AG08395 (cell line): ENCODE measurements at places on chromosomes 5 and 9.
A peak's percentile ranks its signal among the peaks of the same experiment; 100 is the strongest.

DNA sequence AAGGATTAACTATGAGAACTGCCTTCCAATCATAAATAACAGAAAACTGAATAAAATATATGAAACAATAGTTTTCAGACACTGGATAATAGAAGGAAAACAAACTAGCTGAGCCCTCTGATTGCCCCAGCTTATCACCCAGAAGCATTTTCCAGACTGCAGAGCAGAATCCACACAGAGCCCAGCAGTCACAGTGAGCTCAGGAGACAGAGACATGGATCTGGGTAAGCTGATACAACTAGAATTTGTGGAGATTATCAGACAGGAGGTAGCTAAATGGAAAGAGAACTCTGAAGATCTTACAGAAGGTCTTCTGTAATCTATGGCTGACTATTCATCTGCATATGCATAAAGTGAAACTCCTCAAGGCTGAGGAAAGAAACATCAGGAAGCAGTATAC lies 128.8 kb downstream of the NR2F1-AS1 start:
- no peak for DNase-seq

GRCh38 chr5:96538808-96539250 lies 105.8 kb upstream of the PCSK1 start:
- no peak for DNase-seq

- no peak for DNase-seq
Observed at GRCh38 chr5:96986450-96986849, 50.6 kb downstream of the LNPEP start.

DNA sequence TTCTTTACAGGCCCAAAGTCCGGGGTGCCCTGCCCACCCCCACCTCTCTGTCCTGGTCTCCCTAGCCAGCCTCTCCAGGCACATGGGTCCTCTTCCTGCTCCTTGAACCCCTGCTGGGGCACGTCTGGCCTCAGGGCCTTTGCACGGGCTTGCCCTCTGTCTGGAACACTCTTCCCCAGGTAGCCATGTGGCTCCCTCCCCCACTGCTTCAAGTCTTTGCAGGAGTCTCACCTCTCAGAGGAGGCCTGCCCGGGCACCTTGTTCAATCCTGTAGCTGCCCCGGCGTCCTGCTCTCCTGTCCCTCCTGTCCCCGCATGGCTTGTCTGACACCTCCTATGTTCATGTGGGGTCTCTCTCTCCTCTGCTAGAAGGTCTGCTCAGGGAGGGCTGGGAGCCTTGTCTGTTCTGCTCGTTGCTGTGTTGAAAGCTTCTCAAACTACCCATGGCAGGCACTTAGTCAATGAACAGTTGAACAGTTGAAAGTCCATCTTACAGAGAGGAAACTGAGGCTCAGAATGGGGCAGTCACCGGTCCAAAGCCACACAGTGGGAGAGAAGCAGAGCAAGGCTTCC lies 241.4 kb downstream of the PBX3 start:
- no peak for DNase-seq

- DNase-seq: no peak
Observed at GRCh38 chr5:165149431-165149830, 1644.0 kb downstream of the MAT2B start.

DNA sequence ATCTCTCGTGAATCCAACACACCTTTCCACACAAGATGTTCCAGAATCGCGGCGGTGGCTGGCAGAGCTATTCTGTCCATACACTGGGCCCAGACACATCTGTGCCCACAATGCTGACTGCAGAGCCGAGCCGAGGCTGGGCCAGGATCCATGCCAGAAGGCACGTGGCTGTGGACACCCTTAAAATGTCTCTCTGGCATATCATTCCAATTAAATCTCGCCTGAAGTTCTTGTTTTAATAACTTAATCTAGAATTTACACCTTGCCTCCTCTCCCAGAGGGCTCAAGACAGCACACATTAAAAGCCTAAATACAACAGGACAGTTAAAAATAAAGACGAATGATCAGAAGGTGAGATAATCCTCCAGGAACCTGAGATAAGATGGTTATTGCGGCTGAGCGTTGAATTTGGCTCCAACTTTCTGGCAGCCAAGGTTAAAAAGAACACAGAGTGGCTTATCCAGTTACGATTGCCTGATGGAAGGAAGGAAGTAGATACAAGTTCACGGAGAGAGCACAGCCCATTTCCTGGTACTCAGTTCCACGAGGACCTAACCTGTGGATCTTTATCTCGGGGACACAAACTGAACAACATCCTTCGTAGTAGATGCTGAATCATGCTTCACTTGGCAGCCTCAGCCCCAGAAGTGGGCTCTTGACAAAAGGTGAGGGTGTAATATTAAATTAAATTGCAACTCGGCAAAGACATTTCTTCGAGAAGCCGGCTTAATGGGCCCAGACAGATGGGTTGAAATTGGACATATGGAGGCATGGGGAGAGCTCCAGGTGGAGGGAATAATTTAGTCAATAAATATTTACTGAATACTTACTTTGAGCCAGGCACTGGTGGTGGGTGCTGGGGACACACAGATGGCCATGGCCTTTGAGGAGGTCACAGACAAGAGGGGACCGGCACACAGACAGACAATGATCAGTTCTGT lies 86.0 kb upstream of the TBC1D2 start:
- no peak for DNase-seq

GRCh38 chr9:135400496-135400895 lies 79.1 kb upstream of the PPP1R26 start:
- DNase-seq: no peak

- no peak for DNase-seq
Observed at GRCh38 chr5:21419383-21419782, 1431.4 kb upstream of the CDH18 start.

GRCh38 chr9:91817493-91818224 lies 132.4 kb downstream of the ROR2 start:
- peak; percentile 47 for DNase-seq

GRCh38 chr5:165508286-165508685 lies 2002.9 kb downstream of the MAT2B start:
- no peak for DNase-seq

DNA sequence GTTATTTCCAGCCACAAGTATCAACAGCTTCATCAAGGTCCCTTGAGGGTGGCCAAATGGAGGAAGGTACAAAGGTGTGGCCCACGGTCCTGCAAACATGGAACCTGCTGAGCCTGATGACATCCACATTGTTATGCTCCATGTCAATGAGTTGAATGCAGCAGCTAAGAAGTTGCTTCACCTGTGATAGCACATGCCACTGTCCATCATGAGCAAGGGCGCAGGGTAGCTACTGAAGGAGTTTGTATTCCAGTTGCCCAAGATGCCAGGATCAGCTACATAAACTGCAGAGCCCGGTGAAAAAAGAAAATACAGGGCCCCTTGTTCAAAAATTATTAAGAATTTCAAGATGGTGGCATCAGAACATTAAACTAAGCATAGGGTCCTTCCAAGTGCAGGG lies 24.2 kb downstream of the LSM11 start:
- DNase-seq: no peak

DNA sequence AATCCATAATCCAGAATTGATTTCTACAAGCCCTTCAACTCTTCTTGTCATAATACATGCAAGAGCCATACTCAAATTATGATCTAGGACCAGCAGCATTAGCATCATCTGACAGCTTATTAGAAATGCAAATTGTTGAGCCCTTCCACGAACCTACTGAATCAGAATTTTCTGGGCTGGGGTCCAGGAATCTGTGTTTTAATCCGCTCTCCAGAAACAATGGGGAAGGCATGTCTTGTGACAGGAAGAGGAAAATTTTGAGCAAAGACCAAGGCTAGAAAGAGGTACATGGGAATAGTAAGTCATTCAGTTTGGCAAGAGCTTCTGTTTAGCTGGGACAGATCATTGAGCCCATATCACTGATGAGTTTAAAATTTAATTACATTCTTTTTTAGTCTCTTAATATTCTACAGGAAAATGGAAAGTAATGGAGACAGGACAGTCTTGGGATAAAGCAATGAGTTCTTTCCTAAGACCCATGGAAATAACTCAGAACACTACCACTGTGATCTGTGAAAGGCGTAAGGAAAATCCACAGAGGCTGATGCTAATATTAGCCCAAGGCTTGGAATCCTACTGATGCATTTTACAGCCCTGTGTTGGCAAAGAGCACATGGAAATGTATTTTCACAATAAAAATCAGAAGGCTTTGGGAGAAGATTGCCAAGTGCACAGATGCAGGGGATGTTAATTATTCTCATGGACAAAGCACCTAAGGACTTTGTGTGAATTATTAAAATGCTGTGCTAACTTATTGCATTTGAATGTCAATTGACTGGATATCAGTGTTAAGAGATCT lies 73.7 kb upstream of the STK32A start:
- DNase-seq: no peak

DNA sequence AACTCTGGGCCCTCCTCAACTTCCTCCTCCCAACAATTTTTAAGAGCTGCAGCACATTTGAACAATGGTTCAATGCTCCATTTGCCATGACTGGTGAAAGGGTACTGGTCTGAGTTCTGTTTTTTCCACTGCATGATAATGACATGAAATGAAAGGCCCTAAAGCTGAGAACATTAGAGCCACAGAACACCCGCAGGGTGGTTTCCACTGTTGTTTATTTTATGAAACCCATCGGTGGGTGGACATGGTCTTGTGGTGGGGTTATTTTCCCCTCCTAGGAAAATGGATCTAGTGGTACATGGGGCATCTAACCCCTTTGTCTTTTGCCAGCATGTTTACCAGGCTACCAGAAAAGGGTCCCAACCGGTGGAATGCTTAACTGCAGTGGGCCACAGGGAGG lies 71.8 kb downstream of the SMARCA2 start:
- no peak for DNase-seq

DNA sequence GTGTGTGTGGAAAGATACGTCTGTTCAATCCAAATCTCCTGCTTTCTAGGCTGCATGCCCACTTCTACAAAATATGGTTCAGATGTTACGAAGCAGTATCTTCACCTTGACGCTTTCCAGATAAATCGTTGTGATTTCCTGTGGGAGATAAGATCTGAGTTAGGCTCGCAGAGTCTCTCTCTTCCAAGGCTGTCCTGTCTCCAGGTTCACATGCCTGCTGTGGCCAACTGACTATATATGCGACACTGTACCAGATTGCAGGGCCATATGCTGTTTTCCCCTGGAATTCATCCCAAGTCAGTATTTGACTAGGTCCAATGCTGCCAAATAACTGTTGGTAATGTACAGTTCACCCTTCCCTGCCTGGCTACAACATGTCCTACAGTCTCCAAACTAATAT lies 47.9 kb downstream of the TMEM252 start:
- DNase-seq: no peak

GRCh38 chr5:69498384-69498783 lies 5.8 kb downstream of the OCLN start:
- no peak for DNase-seq

- no peak for DNase-seq
Observed at GRCh38 chr9:126612326-126612812, 1.4 kb upstream of the LMX1B start.

DNA sequence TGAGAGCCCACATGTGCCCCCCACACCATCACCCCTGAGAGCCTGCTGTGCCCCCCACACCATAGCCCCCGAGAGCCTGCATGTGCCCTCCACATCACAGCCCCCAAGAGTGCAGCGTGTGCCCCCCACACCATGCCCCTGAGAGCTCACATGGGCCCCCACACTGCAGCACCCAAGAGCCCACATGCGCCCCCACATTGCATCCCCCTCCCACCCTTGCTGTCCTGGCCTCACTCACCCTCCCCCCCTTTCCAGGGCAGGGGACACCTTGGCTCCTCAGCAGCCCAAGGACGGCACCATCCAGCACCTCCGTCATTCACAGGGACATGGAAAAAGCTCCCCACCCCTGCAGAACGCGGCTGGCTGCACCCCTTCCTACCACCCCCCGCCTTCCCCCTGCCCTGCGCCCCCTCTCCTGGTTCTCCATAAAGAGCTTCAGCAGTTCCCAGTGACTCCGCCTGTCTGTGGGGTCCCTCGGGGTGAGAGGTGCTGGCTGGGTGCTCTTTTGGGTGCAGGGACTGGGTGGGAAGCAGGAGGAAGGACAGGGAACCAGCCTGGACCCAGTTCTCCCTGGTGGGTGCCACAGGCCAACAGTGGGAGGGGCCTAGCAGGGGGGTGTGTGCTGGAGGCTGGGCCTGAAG lies 5.0 kb downstream of the LCN1 start:
- DNase-seq: no peak

GRCh38 chr9:105246656-105247173 lies 2.3 kb downstream of the SLC44A1 start:
- no peak for DNase-seq

DNA sequence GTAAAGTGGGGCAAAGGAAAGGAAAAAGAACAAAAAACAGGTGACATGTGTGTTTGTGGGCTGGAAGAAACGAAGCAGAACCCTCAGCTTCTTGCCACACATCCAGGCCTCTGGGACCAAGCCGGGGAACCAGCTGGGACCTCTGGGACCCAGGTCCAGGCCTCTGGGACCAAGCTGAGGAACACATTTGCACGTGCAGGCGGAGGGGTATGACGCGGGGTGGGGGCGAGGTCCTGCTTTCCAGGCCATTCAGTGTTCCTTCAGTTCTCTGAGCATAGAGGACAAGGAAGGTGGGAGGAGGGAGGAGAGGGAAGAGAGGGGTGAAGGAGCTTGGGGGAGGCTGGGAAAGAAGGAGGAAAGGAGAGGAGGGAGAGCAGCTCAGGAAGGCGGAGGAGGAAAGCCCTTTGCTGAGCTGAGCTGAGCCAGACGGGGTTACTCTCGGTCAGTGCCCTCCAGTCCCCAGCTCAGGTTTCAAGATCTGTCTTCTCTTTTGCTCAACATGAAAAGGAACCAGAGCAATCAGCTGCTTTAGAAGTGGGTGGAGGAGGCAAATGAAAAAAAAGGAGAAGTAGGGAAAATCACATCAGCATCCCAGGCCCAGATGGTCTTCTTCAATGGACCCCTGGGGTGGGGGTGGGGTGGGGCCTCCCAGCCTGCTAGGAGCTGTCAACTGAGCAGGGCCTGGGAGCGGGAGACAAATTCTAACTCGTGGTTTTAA lies 59.1 kb downstream of the ABCA1 start:
- peak; percentile 91 for DNase-seq

GRCh38 chr5:159003045-159004030 lies 96.4 kb downstream of the EBF1 start:
- DNase-seq: peak; percentile 54

DNA sequence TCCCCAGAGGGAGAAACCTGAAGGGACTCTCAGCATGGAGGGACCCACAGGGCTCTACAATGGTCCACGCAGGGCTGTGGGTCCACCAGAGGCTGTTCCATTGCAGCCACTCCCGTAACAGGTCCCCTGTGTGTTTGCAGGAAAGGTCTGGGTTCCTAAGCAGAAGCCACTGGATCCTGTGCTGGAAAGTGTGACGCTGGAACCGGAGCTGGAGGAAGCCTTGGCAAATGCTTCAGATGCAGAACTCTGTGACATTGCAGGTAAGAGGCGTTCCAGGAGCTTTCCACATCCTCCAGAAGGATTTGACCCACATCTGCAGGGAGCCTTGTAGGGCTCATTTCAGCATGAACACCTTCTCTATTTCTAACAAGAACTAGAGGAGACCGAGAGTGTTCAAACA lies 51.7 kb downstream of the TMOD1 start:
- no peak for DNase-seq

GRCh38 chr5:83972236-83972635 lies 251.6 kb upstream of the HAPLN1 start:
- no peak for DNase-seq
